Stimulated activated CD4-positive, alpha-beta T cell treated with anti-CD3 and anti-CD28 coated beads, Interleukin-15, amount 100 ng/mL, for 48 hours (primary cell): ENCODE measurements at places on chromosomes 5 and 9.

GRCh38 chr9:4297151-4297785 is 2.6 kb downstream of the GLIS3 start:
- no peak for DNase-seq

- DNase-seq: no peak
Observed at GRCh38 chr9:124762633-124763032, 8.5 kb downstream of the NR6A1 start.

- no peak for DNase-seq
Observed at GRCh38 chr5:9335269-9335668, 210.6 kb downstream of the SEMA5A start.

DNA sequence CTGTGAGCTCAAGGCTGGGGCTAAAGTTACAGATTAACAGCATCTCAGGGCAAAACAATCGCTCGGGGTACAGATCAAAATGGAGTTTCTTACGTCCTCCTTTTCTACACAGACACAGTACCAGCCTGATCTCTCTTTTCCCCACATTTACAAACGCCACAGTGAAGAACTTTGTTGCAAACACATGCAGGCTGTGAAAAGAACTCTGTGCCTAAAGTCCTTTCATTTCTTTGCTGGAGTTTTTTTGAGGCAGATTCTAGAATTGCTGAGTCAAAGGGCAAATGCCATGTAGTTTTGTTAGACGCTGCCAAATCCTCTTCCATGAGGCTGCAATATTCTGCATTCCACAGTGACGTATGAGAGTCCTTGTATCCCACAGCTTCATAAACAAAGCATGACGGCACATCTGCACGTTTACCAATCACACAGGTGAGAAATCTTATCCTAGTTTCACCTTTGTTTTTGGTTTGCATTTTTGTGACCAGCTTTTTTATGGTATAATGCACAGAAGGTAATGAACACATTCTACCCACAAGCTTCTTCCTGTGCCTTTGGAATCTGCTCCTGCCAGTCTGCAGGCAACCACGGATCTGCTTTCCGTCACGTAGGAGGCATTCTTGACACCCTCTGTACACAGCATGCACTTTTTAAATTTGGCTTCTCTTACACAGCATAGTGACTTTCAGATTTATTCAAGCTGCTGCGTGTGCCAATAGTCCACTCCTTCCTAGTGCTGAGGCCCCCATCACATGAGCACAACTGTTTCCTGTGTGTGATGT is 44.6 kb upstream of the LPCAT1 start:
- no peak for DNase-seq

DNA sequence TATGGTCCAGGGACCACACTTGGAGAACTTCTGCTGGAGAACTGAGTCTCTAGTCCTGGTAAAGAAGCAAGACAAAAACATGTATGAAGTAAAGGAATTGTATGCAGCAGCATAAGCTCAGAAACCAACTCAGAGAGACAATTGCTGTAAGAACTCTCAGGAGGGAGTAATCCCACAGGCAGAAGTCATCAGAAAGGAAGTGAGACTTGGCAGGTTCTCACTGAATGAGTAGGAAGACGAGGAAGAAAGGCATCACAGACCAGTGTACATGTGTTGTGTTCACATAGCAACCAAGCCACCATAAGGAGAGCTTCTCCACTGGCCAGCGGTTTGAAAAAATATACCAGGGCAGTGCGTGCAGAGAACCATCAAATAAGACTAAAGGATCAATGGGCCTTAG is 57.9 kb upstream of the FST start:
- no peak for DNase-seq

- DNase-seq: no peak
Observed at GRCh38 chr5:34803974-34804732, 34.8 kb upstream of the TTC23L start.
